ENCODE measurements at places on chromosomes 11 and 22.

DNA sequence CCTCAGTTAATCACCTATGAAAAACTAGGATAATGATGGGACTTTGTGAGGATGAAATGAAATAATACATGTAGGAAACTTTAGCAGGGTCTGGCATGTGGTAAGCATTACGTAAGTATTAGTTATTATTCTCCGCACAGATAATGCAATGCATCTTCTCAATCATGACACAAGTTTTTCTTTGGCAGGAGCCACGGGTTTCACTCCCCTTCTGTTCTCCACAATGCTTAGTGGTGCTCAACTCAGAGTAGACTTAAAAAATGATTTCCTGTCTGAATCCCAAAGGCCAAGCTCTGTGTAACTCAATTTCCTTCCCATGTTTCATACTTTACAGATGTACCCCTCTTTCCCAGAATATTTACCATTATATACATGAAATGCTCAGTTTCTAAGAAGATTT lies 82.9 kb downstream of the CCDC34 start:
- DNase-seq = no peak

- DNase-seq = no peak
These were observed 26.9 kb upstream of the HTR3A start for GRCh38 chr11:113947994-113948393.

DNA sequence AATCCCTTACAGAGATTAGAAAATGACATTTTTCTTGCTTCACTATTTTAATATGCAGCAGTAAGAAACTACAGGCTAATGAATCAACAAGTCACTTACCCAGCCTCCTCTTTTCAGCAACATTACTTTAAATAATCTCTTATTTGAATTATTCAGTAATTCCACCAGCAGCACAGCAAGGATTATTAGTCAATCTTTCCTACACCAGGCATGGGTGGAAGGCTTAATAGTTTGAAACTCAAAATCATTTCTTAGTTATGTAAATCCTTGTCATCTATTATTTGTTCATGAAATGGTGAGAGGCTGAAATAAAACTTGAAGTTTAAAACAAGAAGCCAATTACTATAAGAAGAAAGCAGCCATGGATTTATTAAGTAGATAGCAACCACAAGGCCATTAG lies 530.5 kb downstream of the KCNA4 start:
- no peak for DNase-seq

- no peak for DNase-seq
These were observed 1.5 kb upstream of the ANKRD13D start for GRCh38 chr11:67287355-67288197.

DNA sequence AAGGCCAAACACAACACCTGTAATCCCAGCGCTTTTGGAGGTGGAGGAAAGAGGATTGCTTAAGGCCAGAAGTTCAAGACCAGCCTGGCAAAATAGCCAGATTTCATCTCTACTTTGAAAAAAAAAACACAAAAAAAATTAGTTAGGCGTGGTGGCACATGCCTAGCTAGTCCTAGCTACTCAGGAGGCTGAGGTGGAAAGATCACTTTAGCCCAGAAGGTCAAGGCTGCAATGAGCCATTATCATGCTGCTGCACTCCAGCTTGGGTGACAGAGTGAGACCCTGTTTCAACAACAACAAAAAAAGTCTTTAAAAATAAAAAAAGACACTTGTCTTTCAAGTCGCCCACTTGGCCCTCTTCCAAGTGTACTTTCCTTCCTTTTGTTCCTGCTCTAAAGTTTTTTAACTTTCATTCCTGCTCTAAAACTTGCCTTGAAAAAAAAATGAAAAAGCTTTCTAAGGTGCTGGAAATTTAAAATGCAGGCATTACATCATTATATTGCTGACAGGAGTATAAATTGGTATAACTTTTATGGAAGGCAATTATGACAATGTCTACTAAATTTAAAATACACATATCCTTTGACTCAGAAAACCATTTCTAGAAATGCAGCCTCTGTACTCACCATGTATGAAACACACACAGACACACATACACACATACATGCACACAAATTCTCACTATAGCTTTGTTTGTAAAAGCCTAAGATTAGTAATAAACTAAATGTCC lies 12.7 kb downstream of the LIPT2 start:
- no peak for DNase-seq

DNA sequence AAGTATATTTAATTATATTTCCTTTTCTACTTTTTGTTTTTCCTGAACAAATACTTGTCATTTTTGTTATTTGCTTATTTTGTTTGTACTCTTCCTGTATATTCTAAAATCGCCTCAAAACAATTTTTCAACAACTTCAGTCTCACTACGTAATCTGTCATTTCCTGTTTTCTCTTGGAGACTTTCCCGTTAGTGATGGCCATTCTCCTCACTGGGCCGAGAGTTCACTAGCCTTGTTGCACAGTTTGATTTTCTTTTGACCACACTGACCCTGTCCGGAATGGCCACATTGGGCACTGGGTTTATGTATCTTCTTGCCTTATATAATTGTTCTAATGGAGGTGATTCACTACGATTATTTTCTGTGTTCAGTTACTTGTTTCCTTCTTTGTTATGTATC lies 726.1 kb downstream of the FAM181B start:
- no peak for DNase-seq

DNA sequence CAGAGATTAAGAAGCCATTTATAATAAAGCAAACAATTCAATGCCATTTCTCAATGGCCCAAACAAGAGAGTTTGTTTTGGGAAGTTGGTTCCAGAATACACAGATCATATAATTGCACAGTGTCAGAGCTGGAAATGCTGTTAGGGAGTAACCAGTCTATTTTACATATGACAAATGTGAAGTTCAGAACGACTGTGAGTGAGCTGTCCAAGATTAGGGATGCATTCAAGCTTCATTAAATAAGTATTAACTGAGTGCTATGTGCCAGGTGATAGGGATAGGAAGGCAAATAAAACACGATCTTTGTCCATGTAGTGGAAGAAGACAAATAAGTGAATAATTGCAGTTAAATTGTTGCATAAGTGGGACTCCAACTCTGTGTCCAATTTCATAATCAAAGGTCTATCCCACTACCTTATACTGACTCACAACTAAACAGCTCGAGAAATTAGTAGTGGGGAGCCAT lies 33.1 kb upstream of the PICALM start:
- DNase-seq = no peak

DNA sequence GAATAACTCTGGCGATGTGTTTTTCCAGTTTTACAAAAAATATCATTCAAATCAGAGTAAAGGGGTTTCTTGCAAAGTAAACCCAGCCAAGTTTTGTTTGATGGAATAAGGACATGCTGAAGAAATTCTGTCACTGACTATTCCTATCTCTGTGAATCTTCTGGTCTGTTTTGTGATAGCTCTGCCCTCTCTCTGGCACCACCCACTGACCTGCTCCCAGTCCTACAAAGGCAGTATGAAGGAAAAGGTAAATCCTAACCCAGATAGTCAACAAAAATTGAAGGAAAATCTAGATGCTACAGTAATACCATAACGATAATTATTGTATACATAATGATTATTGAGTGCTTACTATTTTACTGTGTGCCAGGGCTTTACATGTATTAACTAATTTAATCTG lies 76.3 kb upstream of the TP53AIP1 start:
- DNase-seq = no peak

DNA sequence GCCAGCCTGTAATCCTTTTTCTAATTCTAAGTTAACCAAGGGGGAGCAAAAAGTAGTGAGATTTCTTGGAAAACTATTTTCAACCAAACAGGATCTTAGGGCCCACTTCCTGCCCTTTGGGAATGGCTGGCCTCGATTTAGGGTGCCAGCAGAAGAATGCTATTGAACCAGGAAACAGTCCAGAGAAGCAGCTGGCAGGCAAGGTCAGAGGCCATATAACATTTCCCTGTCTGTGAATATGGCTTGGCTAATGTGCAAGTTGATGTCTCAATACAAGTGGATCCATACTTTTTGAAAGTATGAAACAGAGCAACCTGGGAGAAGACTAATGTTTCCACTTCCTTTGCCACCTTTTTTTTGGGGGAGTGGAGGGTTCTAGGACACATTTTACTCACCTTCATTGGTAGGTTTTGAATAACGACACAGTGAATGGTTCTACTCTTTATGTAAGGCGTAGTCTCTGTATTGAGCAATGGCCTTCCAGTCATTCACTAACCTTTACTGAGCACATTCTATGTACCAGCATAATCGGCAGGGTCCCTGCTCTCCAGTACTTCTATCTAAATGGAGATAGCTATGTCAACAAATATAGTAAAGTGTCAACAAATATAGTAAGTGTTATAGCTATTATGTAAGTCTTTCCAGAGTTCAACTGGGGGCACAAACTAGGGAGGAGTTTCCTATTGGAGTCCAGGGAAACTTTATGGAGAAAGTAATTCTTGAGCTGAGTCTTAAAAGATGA lies 34.2 kb upstream of the RRM1 start:
- DNase-seq = no peak

- DNase-seq = no peak
These were observed 346.8 kb downstream of the JRKL start for GRCh38 chr11:96736601-96737000.

DNA sequence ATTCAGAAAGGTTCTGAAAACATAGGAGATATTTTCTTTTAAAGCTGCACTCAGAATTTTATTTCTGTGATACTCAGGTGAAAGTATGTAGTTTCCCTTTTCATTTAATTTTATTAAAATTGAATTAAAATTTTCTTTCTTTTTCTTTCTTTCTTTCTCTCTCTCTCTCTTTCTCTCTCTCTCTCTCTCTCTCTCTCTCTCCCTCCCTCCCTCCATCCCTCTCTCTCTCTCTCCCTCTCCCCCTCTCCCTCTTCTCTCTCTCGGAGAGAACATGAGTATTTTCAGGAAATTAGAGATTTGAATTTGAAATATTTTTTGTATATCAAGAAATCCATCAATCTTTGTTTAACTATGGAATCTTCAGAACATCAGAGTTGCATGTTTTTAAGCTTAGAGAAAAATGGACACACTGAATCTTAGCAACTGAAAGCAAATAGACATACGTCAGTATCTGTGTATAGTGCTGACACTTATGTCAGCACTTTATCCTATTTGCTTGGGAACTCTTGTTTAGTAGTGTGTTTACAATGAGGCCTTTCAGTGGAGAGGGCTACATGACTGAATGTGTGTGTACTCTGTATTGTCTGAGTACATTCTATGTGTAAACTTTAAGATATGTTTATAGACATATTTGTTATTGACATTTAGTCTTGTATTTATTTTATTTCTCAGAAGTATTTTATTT lies 44.5 kb downstream of the PDE3B start:
- no peak for DNase-seq

DNA sequence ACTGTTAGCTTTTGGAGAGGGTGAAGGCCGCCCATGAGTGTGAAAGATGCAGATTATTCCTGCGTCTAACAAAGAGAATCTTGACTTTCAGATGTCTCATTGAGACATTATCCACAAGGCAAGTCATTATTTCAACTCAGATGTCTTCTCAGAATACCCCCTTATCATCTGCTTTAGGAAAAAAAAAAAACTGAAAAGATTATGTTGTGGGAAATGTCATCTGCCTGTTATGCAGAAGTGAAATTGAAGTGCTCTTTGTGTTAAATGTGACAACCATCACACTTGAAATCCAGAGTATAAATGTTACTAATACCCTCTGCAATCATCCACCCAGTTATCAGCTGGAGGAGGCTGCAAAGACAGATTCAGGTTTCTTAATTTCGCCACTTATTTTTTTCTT lies 239.6 kb downstream of the LARGE1 start:
- no peak for DNase-seq
